G401 (cell line): ENCODE measurements at places on chromosomes 1 and 21.

DNA sequence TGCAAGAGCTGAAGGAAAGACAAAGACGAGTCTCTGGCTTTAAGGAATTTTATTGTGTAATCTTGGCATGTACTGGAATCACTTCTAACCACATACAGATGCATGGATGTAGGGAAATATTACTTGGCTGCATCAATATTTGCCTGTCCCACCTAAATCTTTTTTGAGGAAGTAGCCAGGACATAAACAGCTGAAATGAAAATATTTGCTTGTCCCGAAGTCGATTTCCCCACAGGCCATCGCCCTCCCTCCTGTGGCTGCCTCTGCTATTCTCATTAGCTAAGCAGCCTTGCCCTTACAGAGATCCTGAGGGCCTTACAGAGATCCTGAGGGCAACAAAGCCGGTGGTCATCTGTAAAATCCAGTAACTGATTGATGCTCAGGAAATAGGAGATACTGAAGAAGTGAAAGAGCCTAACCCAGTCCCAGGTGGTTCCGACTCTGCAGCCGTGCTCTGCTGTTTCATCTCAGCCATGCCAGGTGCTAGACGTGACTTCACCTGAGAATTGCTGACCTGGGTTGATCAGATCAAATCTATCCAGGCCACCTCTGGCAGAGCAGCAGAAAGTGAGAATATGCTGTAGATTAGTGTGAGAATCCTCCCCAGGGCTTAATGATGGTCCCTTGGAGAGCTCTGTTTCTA lies 25.5 kb downstream of the MAN1C1 start:
- peak; percentile 57 for DNase-seq

GRCh38 chr1:66262208-66262963 lies 271.6 kb upstream of the SGIP1 start:
- no peak for DNase-seq

- no peak for DNase-seq
Observed at GRCh38 chr1:229985613-229986010, 81.4 kb upstream of the GALNT2 start.

- DNase-seq: no peak
Observed at GRCh38 chr1:181117648-181118449, 29.3 kb downstream of the IER5 start.

- DNase-seq: no peak
Observed at GRCh38 chr1:67460676-67461500, 30.7 kb upstream of the SERBP1 start.
